Natural killer cell treated with Interleukin-12 subunit alpha and Interleukin-12 subunit beta and Interleukin-15 and Interleukin-18, amount 100 ng/mL, for 72 hours (primary cell): ENCODE measurements at places on chromosomes 3 and 15. TPM values are rescaled to one million over a fixed set of nuclear protein-coding genes. Genes with fewer than 3 reads are reported as not detected.

GRCh38 chr3:37537914-37538691, 323.6 kb upstream of the CTDSPL start:
- H3K27me3 ChIP-seq: no peaks in the 10 kb centered on the region
- H3K36me3 ChIP-seq: no peaks in the 10 kb centered on the region
- no peaks in the 10 kb centered on the region for H3K4me1 ChIP-seq
- H3K4me3 ChIP-seq: no peak overlapping the region
- no peak overlapping the region for H3K27ac ChIP-seq
- DNase-seq: no peak

DNA sequence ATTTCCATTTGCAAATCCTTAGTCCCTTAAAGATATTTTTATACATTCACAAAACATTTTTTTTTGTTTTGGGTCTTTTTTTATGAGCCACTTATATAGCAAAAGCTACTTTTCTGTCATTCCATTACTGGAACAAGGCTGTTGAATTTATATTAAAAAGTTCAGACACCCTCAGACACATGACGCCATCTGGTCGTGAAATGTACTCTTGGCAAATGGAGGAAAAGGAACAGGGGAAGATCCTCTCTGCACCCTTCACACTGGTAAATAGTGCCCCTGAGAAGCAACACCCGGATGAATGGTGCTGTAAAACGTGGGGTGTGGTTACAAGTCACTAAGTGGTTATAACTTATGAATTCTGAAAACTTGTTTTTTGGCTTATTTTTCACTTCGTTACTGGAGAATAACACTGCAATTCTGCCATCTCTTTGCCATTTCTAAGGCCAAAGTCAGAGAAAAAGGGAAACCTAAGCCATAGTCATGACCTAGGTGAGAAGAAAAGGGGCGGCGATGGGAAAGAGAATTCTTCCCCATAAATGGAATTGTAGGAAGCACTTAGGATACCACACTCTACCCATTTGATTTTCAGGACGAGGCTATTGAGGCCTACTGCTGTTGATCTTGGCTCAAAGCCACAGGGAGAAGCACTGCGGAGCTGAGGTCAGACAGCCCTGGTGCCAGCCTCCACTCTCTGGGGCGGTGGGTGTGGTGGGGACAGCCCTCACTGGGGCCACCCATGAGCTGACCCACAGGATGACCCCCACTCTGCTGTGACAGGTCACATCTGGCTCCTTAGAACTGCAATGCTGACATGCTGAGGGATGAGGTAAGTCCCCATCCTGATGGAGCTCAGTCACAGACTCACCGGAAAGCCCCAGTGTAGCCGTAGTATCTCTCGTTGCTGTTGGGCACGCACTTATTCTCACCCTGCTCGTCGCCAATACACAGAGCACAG, 21.9 kb downstream of the LTF start:
- DNase-seq: no peak
- peak overlapping the region; percentile 61 for H3K4me3 ChIP-seq
- H3K27ac ChIP-seq: no peak overlapping the region
- peaks cover 31% of the 10 kb centered on the region for H3K4me1 ChIP-seq
- H3K27me3 ChIP-seq: no peaks in the 10 kb centered on the region

GOLGA6A gene
- total RNA-seq: not detected

GRCh38 chr3:11335056-11335608, 62.9 kb downstream of the ATG7 start:
- DNase-seq: peak; percentile 62
- H3K27me3 ChIP-seq: no peaks in the 10 kb centered on the region
- no peaks in the 10 kb centered on the region for H3K4me1 ChIP-seq
- no peak overlapping the region for H3K4me3 ChIP-seq

DNA sequence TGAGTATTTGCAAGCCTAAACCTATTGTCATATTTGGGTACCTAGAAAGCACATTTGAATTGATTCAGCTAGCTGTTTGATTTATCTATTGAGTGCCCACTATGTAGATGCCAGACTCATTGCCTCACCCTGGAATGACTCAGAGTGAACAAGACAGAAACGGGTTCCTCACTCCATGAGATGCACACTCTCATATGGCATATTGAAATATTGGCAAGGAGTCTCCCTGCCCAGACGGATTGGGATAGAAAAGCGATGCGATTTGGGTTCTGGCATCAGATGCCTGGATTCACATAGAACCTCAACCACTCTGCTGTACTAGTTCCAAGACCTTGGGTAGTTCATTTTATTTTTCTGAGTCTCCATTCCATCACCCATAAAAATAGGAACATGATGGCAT, 22.5 kb downstream of the LRRN1 start:
- H3K27ac ChIP-seq: no peak overlapping the region
- H3K4me3 ChIP-seq: no peak overlapping the region
- DNase-seq: no peak
- H3K4me1 ChIP-seq: no peaks in the 10 kb centered on the region
- H3K36me3 ChIP-seq: no peaks in the 10 kb centered on the region

GRCh38 chr3:75886971-75887526, 101.7 kb upstream of the ZNF717 start:
- DNase-seq: no peak
- H3K27me3 ChIP-seq: no peaks in the 10 kb centered on the region
- no peaks in the 10 kb centered on the region for H3K4me1 ChIP-seq
- no peaks in the 10 kb centered on the region for H3K36me3 ChIP-seq

GRCh38 chr15:64905119-64905831, 6.4 kb upstream of the ANKDD1A start:
- peak overlapping the region; percentile 93 for H3K27ac ChIP-seq
- no peaks in the 10 kb centered on the region for H3K27me3 ChIP-seq
- DNase-seq: peak; percentile 88
- peak overlapping the region; percentile 79 for H3K4me3 ChIP-seq
- H3K4me1 ChIP-seq: peaks cover 29% of the 10 kb centered on the region

CNTN4 gene
- not detected for total RNA-seq

- H3K27ac ChIP-seq: no peak overlapping the region
- H3K27me3 ChIP-seq: peaks cover 47% of the 10 kb centered on the region
- DNase-seq: no peak
- H3K4me1 ChIP-seq: no peaks in the 10 kb centered on the region
These were observed 55.7 kb upstream of the PSMD6 start for GRCh38 chr3:64078966-64079365.

GRCh38 chr3:62597491-62597890, 224.1 kb upstream of the FEZF2 start:
- no peaks in the 10 kb centered on the region for H3K4me1 ChIP-seq
- no peaks in the 10 kb centered on the region for H3K27me3 ChIP-seq
- no peak overlapping the region for H3K4me3 ChIP-seq
- no peak overlapping the region for H3K27ac ChIP-seq
- H3K36me3 ChIP-seq: no peaks in the 10 kb centered on the region
